ENCODE measurements at places on chromosomes 11 and 22.

DNA sequence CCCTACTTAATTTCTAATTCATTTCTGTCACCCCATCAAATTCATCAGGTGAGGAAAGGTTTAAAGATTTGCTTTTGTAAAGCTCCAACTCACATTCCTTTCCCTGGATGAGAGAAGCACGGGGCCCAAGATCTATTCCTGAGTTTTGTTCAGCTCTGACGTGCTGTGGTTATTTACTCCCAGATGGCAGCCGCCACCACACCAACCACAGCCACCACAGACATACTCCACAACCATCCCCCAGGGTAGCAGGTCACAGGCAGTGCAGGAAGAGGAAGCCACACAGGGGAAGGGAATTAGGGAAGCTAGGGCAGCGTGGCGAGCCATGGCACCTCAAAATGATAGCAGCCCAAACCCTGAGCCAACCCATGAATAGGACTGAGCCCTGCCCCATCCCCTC is 63.5 kb upstream of the CSNK2A3 start:
- no peak for DNase-seq

- no peak for DNase-seq
These were observed 81.9 kb downstream of the LRRC32 start for GRCh38 chr11:76588455-76589325.

GRCh38 chr11:8604078-8604723 is 10.2 kb upstream of the STK33 start:
- no peak for DNase-seq

- DNase-seq, result no peak
These were observed 17.8 kb downstream of the PRR5L start for GRCh38 chr11:36313750-36314433.

- no peak for DNase-seq
These were observed 166.6 kb downstream of the BRD1 start for GRCh38 chr22:49660794-49661781.

DNA sequence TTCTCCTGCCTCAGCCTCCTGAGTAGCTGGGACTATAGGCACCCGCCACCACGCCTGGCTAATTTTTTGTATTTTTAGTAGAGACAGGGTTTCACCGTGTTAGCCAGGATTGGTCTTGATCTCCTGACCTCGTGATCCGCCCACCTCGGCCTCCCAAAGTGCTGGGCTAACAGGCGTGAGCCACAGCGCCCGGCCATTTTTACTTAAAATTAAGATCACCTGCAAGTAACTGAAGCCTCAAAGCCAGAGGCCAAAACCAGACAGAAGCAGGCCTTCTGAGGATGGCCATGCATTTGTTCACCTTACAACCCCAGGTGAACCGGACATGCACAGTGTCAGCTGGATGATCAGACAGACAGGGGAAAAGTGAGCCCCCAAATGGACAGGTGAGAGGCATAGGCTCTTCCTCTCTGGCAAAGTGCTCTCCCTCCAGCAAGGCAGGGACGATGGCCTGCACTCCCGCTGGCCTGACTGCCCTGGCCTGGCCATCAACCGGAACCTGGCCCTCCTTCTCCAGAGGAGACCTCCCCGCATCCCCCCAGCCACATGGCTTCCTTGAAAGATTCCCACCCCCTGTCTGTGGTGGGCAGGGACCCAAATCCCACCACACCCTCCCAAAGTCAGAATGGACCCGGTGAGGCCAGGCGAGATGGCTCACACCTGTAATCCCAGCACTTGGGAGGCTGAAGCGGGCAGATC is 25.9 kb downstream of the APOBEC3H start:
- no peak for DNase-seq

DNA sequence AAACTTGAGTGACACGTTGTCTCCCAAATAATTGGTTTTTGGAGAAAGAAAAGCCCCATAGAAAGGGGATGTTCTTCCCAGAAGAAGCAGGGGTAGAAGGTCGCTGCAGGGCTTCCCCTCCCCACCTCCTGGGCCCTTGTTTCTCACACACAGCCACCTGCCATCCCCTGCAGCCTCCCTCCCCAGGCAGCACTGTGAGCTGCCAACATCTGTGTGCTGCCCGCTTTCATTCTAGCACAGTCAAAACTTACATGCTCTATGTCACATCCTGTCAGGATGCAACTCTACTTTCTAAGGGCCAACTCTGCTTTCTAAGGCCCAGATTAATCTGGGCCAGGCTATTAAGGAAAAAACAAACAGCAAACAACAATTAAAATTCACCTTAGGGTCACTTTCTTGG is 309.4 kb upstream of the ZC3H12C start:
- no peak for DNase-seq

DNA sequence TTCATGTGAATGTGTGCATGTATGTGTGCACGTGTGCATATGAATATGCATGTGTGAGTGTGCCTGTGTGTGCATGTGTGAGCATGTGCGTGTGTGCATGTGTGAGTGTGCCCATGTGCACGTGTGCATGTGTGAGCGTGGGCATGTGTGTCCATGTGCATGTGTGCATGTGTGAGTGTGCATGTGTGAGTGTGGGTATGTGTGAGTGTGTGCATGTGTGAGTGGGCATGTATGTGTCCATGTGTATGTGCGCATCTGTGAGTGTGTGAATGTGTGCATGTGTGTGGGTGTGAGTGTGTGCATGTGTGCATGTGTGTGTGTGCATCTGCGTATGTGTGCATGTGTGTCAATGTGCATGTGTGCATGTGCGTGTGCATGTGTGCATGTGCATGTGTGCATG is 94.7 kb downstream of the ST3GAL4 start:
- no peak for DNase-seq

- no peak for DNase-seq
These were observed 7.1 kb upstream of the SCGB2A1 start for GRCh38 chr11:62201376-62201775.

DNA sequence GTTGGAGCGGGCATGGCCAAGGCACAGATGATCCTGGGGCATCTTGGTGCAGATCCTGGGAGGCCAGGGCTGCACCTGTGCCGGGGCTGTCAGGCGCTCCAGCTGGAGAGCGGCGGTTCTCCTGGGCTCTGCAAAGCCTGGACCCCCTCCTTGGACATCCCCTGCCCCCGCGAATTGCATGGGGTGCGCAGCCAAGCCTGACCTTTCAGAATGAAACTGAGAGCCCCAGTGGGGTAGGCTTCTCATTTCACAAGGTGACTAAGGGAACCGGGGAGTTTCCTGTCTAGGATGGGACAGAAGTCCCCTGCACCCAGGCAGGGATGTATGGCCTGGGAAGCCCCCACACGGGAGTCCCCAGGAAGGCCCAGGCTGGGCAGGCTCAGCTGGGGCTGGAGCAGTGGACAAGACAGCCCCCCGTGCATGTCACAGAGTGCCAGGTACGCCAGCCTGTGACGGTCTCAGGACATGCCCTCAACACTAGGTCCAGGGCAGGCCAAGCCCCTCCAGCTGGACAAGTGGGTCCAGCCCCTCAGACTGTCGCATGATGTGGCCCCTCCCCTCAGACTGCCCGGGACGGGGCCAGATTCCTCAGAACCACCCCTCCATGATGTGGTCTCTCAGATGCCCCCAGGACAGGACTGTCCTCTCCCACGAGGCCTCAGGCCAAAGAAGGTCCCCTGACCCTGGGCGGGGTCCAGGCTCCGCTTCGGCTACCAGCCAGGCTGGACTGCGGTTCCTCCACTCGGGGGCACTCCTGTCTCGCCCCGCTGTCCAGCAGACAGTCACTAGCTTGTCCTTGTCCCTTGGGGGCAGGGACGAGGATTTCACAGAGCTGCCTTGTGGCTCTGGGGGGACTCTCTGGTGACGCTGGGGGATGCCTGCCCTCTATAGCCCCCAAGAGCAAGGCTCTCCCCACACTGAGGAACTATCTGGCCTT is 2.3 kb downstream of the LSP1 start:
- no peak for DNase-seq

GRCh38 chr11:44601471-44602370 is 36.3 kb downstream of the CD82 start:
- no peak for DNase-seq

DNA sequence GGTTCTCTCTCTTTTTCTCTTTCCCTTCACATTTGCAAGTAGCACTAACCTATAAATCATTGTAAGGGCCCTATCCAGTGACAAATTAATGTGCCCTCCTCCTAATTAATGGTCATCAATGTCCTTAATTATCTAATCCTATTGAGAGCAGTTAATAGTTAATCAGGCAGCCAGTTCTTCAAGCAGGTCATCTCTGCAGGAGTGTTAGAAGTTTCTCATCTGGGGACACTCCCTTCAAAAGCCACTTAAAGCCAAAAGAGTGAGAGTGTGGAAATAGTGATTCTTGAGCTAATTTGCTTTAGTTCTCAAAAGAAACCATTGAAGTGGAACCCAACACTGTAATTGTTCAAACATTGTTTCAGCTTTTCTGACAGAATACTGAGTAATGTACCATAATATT is 141.6 kb downstream of the ELP4 start:
- DNase-seq, result no peak

- DNase-seq, result no peak
These were observed 31.4 kb downstream of the MMP7 start for GRCh38 chr11:102499151-102499550.

- no peak for DNase-seq
These were observed 152.4 kb downstream of the FCHSD2 start for GRCh38 chr11:72989727-72990126.

DNA sequence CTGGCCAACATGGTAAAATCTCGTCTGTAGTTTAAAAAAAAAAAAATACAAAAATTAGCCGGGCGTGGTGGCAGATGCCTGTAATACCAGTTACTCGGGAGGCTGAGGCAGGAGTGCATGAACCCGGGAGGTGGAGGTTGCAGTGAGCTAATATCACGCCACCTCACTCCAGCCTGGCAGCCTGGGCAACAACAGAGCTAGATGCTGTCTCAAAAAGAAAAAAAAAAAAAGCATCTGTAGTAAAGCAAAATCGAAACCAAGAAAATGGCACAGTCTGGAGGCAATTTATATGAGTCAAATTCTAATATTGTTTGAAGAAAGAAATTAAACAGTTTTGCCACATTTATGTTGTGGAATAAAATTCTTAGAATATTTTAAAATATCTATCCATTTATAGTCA is 365.0 kb upstream of the CHORDC1 start:
- DNase-seq, result no peak

DNA sequence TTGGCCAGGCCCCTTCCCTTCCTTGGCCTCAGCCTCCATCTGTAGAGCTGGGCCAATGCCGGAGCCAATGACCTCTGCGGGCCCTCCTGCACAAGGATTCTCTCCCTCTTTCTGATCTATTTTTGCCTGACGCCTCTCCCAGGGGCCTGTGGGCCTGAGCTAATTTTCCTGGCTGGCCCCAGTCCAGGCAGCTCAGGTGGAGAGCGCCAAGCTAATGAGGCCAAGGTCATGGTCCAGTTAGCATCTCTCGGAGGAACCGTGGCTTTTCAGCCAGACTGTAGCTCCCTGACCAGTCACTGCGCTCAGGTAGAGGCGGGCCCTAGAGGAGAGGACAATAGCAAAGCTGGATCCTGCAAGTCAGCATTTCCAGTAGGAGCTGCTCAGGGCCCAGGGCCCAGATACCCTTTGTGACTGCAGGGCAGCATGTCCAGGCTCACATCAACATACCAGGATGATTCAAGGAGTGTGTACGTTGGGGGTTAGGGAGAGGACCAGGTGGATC is 43.5 kb downstream of the APOL3 start:
- DNase-seq, result no peak

DNA sequence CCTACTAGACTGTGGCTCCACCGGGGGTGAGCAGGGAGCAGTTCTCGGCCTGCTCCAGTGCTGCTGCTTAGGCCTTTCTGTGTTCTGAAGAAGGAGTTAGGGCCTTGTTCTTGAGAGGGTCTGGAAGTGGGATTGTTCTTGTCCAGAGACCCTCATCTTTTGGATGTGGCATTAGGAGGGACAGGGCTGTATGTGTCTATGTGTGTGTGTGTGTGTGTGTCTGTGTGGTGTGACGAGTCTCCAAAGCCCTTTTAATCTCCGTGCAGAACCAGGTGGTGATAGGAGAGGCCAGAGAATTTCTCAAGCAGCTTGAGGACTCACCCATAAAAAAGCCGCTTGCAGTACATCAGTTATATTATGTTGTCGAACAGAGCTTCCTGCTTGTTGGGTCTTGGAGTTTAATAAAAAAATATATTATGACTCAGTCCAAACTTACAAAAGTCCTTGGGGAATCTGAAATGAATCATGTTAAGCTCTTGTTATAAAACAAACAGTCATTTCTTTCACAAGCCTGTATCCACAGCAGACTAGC is 196.5 kb downstream of the TENM4 start:
- DNase-seq, result no peak

DNA sequence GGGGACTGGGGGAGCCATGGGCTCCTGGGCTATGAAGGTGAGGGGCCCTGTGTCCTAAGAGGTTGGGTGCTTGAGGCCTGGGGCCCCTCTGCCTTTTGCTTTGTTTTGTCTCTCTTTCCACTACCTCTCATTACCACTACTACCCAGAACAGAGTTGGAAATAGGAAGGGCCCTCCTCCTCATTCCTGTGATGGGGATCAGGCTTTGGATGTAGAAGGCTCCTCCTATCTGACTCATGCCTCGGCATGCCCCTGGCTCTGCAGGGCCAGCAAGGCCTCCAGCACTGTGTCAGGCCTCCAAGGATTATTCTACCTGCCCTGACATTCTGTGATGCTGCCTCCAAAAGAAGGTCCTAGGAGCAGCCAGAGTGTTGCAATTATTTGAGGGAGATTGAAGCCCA is 766 bp downstream of the IZUMO1R start:
- DNase-seq, result no peak

All from hypothalamus (tissue), 51 donors.